Esophagus muscularis mucosa (tissue), 4 donors: ENCODE measurements at places on chromosomes 12 and 14. TPM values are rescaled to one million over a fixed set of nuclear protein-coding genes. Genes with fewer than 3 reads are reported as not detected.

- no peak overlapping the region for H3K4me3 ChIP-seq
- peaks cover 6% of the 10 kb centered on the region for H3K4me1 ChIP-seq
These were observed 76.0 kb downstream of the SYNE3 start for GRCh38 chr14:95440496-95440895.

DNA sequence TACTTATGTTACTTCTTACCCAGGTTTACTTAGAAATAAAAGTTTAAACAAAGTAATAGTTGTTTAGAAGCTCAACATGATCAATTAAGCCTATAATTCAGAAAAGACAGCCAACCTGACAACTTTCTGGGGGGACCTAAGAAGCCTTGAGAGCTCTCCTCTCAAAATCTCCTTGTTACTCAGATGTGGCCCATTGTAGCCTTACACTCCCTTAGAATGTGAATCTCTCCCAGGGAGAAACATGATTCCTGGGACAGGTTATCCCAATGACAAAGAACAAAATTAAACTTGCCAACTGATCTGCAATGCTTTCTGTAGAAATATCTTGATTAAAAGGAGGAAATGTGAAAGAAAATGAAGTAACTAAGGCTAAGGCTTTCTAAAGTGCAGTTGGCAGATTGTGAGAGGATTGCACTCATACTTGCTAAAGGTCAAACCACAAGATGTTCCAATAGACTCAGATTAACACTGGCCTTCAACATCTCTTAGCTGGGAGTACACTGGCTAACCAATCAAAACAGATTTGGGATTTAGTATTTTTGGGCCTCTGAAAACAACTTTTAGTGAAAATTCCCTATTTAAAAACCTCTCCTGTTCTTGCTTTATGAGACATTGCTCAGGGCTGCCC, 72.3 kb upstream of the TMX1 start:
- H3K36me3 ChIP-seq, result no peaks in the 10 kb centered on the region
- H3K4me3 ChIP-seq, result no peak overlapping the region
- no peaks in the 10 kb centered on the region for H3K27me3 ChIP-seq
- no peak for DNase-seq

DNA sequence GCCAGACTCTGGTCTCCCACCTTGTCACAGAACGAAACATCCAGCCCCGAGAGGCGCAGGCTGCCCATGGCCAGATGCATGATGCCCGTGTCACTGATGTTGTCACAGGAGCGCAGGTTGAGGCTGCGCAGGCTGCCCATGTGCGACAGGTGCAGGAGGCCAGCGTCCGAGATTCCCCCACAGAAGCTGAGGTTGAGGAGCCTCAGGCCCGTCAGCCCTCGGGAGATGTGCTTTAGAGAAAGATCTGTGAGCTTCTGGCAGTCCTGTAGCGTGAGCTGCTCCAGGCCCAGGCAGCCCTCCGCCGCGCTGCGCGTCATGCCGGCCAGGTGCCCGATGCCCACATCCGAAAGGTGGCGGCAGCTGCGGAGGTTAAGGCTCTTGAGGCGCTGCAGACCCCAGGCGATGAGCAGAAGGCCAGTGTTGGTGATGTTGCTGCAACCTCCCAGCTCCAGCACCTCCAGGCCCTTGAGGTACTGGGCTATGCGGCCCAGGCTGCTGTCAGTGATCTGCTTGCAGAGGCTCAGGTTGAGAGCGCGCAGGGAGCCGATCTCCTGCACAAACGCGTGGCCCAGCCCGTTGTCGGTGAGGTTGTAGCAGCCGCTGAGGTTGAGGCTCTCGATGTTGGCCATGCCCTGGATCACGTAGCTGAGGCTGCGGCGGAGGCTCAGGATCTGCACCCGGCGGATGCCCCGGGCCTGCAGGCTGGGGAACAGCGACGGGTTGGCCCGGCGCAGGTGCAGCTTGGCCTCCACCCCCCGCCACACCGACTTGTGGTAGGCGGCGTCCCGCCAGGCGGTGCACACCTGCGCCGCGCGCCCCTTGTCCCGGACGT, 991 bp downstream of the FBXL14 start:
- H3K4me3 ChIP-seq, result peak overlapping the region; percentile 84
- H3K27me3 ChIP-seq, result no peaks in the 10 kb centered on the region
- H3K27ac ChIP-seq, result peak overlapping the region; percentile 95
- no peak for DNase-seq
- H3K4me1 ChIP-seq, result peaks cover 65% of the 10 kb centered on the region
- H3K36me3 ChIP-seq, result no peaks in the 10 kb centered on the region

DNA sequence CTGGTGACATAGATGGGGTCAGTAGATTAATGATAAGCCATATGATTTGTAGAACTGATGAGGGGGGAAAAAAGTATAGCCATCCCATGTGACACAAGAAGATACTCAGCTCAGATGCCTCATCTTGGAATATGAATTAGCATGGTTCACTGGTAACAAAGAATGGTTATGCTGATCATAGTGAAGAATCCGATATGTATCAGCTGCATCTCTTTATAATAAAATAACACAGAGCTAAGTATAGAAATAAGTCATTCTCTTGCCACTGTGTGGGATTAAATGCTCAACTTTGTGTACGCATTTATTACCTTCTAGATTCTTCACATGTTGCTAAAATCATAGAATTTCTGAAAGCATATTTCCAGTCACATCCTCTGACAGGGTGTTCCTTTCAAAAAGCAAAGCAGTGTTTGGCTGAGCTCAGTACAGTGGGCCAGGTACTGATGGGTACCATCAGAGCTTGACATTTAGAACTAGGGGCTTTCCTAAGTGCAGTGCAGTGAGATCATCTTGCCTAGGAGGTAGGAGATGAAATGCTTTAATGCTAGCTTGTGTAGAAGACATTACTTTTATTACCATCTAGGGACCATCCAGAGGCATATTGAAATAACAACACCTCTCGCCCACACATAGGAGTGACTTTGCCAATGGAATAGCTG, 256.2 kb downstream of the TMEM117 start:
- DNase-seq, result no peak
- H3K4me1 ChIP-seq, result no peaks in the 10 kb centered on the region
- no peak overlapping the region for H3K4me3 ChIP-seq

ANKRD33 gene
- not detected for total RNA-seq

GRCh38 chr14:65107200-65107599, 4.9 kb upstream of the MAX start:
- no peaks in the 10 kb centered on the region for H3K27me3 ChIP-seq
- no peaks in the 10 kb centered on the region for H3K36me3 ChIP-seq
- no peak for DNase-seq
- no peak overlapping the region for H3K4me3 ChIP-seq
- H3K4me1 ChIP-seq, result peaks cover 6% of the 10 kb centered on the region
- H3K27ac ChIP-seq, result no peak overlapping the region

RNASE7 gene
- total RNA-seq, result not detected

GRCh38 chr14:90599339-90599738, 202.5 kb downstream of the CALM1 start:
- peak overlapping the region; percentile 58 for H3K27ac ChIP-seq
- no peaks in the 10 kb centered on the region for H3K36me3 ChIP-seq
- H3K27me3 ChIP-seq, result no peaks in the 10 kb centered on the region
- peak overlapping the region; percentile 25 for H3K4me3 ChIP-seq
- no peak for DNase-seq
- peaks cover 14% of the 10 kb centered on the region for H3K4me1 ChIP-seq

GRCh38 chr12:1706632-1706980, 15.7 kb downstream of the ADIPOR2 start:
- H3K27ac ChIP-seq, result no peak overlapping the region
- peaks cover 50% of the 10 kb centered on the region for H3K4me1 ChIP-seq

TUBA1B gene
- total RNA-seq, result 798 TPM

GRCh38 chr14:54922598-54922997, 20.0 kb upstream of the GCH1 start:
- H3K27me3 ChIP-seq, result no peaks in the 10 kb centered on the region
- H3K36me3 ChIP-seq, result no peaks in the 10 kb centered on the region
- H3K27ac ChIP-seq, result no peak overlapping the region
- no peak for DNase-seq

DNA sequence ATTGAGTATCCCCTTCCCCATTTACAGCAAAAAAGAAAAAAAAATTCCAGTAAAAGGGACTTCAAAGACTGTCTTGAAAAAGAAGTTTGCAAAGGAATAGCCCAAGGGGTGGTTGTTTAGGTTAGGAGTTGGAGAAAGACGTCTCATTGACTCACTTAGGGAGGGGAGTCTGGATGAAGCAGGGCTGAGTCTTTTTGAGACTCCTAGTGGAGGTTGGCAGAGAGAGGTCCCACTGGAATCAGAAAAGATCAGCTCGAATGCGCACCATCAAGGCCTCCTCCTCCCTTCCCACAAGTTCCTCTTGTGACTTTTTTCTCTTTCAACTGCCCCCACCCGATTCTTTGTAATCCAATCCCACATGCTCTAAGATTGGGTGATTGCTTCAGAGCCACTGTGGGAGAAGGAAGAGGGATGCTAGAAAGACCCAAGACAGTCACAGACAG, 1.9 kb downstream of the ARHGEF40 start:
- DNase-seq, result no peak
- H3K4me1 ChIP-seq, result peaks cover 51% of the 10 kb centered on the region
- peaks cover 39% of the 10 kb centered on the region for H3K36me3 ChIP-seq

ASIC1 gene
- total RNA-seq, result 0.66 TPM

DNA sequence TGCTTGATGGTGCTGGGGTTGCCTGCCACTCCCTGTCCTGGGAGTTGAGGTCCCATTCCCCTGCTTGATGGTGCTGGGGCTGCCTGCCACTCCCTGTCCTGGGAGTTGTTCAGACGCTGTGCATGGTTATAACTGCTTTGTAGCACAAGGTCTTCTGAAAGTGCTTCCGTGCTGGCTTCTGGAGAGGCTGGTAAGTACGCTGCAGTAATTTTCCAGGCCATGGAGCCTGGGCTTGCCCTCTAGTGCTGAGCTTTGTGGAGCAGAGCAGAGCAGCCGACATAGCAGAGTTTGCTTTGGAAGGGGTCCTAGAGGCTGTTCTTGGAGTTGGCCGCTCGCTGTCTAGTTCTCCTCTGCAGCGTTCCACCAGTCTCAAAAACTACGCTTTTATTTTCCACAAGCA, 6.3 kb downstream of the B4GALNT3 start:
- no peak overlapping the region for H3K27ac ChIP-seq
- no peaks in the 10 kb centered on the region for H3K36me3 ChIP-seq
- DNase-seq, result no peak
- H3K4me3 ChIP-seq, result no peak overlapping the region
- no peaks in the 10 kb centered on the region for H3K4me1 ChIP-seq

DNA sequence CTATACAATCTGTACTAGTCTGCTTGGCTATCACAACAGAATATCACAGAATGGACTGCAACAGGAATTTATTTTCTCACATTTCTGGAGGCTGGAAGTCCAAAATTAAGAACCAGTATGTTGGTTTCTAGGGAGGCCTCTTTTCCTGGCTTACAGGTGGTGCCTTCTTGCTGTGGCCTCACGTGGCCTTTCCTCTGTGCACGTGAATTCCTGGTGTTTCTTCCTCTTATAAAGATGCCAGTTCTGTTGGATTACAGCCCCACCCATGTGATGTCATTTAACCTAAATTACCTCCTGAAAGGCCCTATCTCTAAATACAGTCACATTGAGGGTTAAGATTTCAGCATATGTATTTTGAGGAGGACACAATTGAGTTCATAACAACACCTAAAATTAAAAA, 32.1 kb upstream of the C2CD5 start:
- no peak overlapping the region for H3K4me3 ChIP-seq
- H3K4me1 ChIP-seq, result no peaks in the 10 kb centered on the region
- H3K27me3 ChIP-seq, result no peaks in the 10 kb centered on the region
- no peak for DNase-seq
- H3K36me3 ChIP-seq, result no peaks in the 10 kb centered on the region

ZC2HC1C gene
- total RNA-seq, result 7.1 TPM

GRCh38 chr12:70796989-70797388, 123.5 kb downstream of the PTPRR start:
- no peaks in the 10 kb centered on the region for H3K36me3 ChIP-seq
- H3K4me1 ChIP-seq, result no peaks in the 10 kb centered on the region
- H3K27me3 ChIP-seq, result no peaks in the 10 kb centered on the region
- no peak for DNase-seq
- no peak overlapping the region for H3K27ac ChIP-seq

GRCh38 chr14:92459030-92459949, 54.3 kb upstream of the RIN3 start:
- peak overlapping the region; percentile 65 for H3K27ac ChIP-seq
- DNase-seq, result no peak
- peaks cover 12% of the 10 kb centered on the region for H3K4me1 ChIP-seq
- no peaks in the 10 kb centered on the region for H3K36me3 ChIP-seq

- no peak overlapping the region for H3K27ac ChIP-seq
- H3K36me3 ChIP-seq, result no peaks in the 10 kb centered on the region
- H3K4me3 ChIP-seq, result no peak overlapping the region
These were observed 144.7 kb upstream of the BTG1 start for GRCh38 chr12:92290350-92290695.

- no peaks in the 10 kb centered on the region for H3K36me3 ChIP-seq
- no peak for DNase-seq
- no peaks in the 10 kb centered on the region for H3K27me3 ChIP-seq
- no peaks in the 10 kb centered on the region for H3K4me1 ChIP-seq
- H3K27ac ChIP-seq, result no peak overlapping the region
These were observed 568.3 kb downstream of the TMEM121 start for GRCh38 chr14:106094654-106095189.

SLC38A6 gene
- 11.1 TPM for total RNA-seq

KRT2 gene
- not detected for total RNA-seq

PTGES3 gene
- total RNA-seq, result 94.0 TPM
